Non-pigmented ciliary epithelial cell (primary cell): ENCODE measurements at places on chromosomes 4 and X.

DNA sequence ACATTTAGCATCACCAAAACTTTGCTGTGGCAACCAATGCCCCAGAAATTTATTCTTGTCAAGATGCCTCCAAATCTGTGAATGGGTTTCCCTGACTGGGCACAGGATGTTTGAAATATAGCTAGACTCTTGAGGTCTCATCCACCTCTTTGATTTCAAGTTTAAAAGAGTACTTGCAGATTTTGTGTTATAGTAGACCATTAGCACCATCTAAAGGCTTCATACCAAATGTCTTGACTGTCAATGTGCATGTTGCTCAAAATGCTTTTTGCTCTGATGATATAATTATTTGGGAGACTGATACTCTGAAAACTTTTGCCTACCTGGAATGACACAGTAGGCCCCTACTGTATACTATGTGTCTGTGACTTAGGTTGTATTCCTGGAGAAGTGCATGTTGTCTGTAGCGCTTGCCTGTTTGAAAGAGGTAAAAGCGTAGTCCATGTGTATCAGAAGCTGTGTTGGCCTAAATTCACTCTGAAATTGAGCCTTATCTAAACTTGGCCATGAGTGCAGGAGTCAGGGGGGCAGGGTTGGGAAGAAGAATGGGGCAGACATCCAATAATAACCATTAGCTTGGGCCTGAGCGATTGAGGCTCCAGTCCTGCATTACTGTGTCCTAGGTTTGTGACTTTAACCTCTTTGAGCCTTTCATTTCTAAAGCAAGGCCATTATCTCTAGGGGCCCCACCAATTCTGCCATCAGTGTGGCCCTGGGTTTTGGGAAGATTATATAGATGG, 33.8 kb downstream of the NDP start:
- DNase-seq = no peak

GRCh38 chr4:128558896-128559679, 250.4 kb upstream of the JADE1 start:
- DNase-seq = no peak

- DNase-seq = no peak
Observed at GRCh38 chrX:40506201-40506985, 74.4 kb upstream of the ATP6AP2 start.

- peak; percentile 72 for DNase-seq
Observed at GRCh38 chr4:83852085-83852451, 316.2 kb downstream of the GPAT3 start.
